ENCODE measurements at places on chromosomes 12 and 14.

DNA sequence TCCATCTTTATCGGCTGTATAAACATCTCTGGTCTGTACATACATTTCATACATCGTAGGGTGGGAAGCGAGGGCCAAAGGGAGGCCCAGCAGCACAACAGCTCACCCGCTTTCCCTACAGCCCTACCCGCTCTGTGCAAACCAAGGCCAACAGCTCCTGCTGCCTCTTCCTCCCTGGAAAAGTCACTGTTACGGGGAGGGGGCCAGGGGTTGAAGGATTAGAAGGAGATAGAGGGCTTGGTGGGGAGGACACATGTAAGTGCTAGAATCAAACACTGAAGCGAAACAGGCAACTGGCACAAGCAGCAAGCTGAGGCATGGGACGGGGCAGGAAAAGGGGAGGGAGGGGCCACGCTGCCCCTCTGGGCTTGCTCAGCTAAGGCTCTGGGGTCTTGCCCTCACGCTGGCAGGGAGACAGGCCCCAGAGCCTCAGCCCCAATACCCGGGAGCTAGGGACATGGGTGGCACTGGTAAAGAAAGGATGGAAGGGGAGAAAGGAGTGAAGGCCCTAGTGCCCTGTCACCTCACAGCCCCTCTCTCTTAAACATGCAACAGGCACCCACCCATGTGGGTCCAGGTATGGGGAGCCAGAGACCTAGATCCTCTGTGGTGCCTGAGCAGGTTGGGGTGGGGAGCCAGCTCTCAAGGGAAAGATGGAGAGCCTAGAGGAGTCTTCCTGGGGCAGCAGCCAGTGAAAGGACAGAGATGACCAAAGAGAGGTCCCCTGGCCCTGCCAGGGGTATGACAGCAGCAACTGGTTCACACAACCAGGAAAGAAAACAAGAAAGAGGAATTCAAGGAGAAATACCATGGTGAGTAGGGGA is 14.4 kb downstream of the SPRYD3 start:
- DNase-seq = peak; percentile 25

DNA sequence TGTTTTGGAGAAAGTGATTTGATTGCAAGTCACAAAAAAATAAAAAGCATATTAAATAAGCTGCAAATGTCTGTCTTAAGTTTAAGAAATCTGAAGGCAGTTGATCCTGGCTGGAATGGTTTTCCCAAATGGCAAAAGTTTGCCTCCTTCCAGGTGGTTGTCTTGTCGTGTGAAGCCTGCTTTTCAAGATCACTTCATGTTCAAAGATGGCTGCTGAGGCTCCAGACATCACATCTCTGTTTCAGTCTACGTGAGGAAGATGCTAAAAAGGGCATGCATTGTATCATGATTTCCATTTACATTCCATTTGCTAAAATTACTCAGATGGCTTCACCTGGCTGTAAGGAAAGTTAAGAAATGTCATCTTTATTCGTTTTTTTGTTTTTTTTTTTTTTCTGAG is 31.6 kb upstream of the HMGA2 start:
- DNase-seq = no peak

- no peak for DNase-seq
Measured at GRCh38 chr12:66149702-66150398, 19.3 kb upstream of the LLPH start.

DNA sequence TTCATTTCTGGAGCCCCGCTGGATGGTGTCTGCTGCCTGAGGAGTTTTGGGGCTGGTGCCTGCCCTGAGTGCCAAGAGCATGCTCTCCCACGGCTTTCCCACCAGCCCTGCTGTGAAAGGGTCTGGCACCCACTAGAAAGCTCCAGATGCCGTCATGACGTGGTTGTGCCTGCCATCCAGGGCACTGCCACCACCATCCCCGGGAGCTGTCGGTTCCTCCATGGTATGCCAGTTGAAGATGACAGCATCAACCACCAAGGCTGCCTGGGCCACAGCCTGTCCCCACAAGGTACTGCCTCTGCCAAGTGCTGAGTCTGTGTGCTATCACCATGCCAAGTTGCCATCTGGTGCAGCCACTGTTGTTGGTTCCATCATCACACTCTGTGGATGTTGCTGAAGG is 85.9 kb downstream of the TTC8 start:
- no peak for DNase-seq

- DNase-seq = peak; percentile 54
Measured at GRCh38 chr12:62435303-62436163, 31.1 kb upstream of the MON2 start.

- no peak for DNase-seq
Measured at GRCh38 chr14:45658226-45658916, 405.4 kb upstream of the MIS18BP1 start.

DNA sequence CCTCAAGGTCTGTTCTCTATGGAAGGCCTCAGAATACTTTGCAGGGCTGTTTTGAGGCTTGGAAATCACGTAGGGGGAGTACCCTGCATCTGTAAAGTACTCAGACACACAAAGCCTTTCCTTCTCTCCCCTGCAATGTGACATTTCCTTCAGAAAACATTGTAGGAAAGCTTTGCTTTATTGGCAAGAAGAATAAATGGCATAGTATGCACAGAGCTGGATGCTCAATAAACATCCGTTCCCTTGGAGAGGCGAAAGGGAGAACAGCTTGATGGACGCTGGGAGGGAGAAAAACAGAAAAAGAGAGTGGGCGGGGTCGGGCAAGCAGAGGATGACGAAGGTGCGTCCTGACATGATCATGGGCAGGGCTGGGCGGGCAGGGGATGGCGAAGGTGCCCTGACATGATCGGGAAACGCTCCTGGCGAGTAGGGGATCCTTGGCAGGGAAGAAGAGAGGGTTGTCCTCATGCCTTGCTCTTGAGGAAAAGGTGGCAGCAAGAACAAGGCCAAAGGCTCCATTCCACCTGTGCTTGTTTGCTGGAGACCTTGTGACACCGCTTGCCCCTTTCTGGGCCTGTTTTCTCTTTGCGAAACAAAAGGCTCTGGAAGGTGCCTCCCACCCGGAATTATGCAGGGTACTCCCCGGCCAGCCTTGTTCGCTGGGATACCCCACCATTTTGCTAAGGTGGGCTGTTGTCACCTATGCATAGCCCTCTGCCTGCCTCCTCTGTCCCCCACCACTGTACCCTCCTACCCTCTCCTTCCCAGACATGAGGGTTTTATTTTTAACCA is 21.1 kb downstream of the IRF2BPL start:
- DNase-seq = no peak

DNA sequence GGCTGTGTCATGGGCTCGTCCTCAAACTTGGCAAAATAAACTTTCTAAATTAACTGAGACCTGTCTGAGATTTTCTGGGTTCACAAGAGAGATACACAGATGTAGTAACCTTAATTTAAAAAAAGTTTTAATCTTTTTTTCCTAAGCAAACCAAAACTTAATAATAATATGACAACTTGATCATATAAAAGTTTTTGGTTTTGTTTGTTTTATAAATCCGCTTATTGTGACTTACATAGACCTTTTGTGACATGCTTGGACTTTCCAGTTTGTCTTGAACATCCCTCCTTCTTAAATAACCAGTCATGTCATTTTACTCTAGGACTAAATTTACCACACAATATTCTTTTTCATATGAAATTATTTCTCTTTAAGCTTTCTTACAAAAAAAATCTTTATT is 8.5 kb downstream of the RDH12 start:
- no peak for DNase-seq

- peak; percentile 47 for DNase-seq
Measured at GRCh38 chr14:59507063-59507751, 22.9 kb downstream of the JKAMP start.

DNA sequence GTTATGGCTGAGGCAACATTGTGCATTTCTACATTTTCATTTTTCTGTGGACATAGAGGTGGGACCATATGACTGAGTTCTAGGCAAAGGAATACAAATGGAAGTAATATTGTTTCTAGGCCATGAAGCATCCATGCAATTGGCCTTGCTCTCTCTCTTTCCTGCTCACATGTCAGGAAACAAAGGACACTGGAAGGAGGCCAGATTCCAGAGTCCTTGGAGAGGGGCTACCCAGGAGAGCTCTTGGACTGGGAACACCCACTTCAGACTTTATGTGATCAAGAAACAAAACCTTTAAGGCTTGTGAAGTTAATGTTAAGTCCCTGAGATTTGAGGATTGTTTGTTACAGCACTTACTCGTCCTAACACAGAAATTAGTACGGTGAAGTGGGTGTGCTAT is 32.8 kb downstream of the PDZRN4 start:
- DNase-seq = no peak

GRCh38 chr12:58732894-58733293 is 187.4 kb downstream of the LRIG3 start:
- DNase-seq = no peak

GRCh38 chr14:73757876-73758391 is 43.8 kb upstream of the PNMA1 start:
- no peak for DNase-seq

DNA sequence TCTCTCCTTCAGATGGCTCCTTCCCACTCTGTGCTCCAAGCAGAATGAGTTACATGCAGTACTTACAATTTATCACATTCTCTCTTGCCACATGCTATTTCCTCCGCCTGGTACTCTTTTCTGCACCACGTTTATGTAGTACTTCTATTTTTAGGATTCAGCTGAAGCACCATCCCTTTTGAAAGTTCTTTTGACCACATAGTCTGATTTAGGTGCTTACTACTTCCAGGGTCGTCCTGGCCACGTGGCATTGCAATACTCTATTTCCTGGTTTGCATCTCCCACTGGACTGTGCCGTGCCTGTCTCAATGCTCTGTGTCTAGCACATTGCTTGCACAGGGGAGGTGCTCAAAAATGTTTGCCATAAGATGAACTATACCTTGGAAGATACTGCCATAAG is 16.3 kb upstream of the TBC1D30 start:
- DNase-seq = no peak

- no peak for DNase-seq
Measured at GRCh38 chr12:99027461-99027860, 382.4 kb downstream of the APAF1 start.

GRCh38 chr12:48818831-48819590 is 715 bp downstream of the CACNB3 start:
- DNase-seq = peak; percentile 45

DNA sequence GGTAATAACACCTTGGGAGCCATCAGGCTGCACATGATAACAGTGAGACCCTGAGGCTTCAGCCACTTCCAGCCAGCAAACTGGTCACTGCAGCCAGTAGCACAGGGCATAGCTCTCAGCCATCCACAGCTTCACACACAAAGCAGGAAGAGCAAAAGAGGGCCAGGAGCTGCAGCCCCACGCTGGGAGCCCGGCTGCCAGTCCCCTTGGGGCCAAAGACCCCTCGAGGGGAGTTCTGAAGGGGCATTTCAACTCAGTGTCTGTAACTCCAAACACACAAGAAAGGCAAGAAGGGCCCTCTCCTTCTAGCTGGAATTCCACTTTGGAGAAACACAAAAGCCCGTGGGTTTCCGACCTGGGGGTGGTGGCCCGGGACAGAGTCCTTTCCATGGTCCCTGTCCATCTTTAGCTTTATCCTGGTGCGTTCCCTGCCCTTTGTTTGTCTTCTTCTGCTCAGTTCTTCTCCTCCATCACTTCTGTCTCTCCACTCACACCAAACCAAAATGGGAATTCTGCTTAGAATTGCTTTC is 151.8 kb upstream of the FKBP4 start:
- DNase-seq = no peak

- no peak for DNase-seq
Measured at GRCh38 chr14:55025948-55026347, 951 bp downstream of the WDHD1 start.

- peak; percentile 66 for DNase-seq
Measured at GRCh38 chr14:24334431-24335291, at the start of gene ADCY4. Gene ADCY4, minus strand, starts transcription at chr14:24335071. Its CDS starts 419 bp downstream, at chr14:24334652.

- no peak for DNase-seq
Measured at GRCh38 chr14:34538871-34539406, 562 bp downstream of the EAPP start.

DNA sequence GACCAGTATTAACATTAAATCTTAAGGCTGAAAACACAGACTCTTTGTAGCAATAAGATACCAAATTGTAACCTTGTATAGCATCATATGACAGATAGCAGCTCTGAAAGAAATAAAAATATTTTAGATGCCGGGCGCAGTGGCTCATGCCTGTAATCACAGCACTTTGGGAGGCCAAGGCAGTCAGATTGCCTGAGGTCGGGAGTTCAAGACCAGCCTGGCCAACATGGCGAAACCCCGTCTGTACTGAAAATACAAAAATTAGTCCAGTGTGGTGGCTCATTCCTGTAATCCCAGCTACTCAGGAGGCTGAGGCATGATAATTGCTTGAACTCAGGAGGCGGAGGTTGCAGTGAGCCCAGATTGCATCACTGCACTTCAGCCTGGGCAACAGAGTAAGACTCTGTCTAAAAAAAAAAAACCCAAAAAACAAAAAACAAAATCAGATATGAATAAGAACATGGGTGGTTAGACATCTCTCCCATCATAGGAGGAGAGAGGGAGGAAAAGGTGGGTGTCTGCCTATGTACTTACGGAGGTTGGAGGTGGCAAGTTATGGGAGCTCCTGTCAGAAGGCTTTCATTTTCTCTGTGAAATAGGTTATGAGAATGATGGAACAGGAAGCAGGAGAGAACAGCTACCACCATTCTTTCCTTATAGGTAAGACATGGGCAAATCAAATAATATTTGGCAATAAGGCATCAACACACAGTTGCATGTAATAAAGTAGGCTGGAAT is 7.6 kb upstream of the HEBP1 start:
- no peak for DNase-seq

DNA sequence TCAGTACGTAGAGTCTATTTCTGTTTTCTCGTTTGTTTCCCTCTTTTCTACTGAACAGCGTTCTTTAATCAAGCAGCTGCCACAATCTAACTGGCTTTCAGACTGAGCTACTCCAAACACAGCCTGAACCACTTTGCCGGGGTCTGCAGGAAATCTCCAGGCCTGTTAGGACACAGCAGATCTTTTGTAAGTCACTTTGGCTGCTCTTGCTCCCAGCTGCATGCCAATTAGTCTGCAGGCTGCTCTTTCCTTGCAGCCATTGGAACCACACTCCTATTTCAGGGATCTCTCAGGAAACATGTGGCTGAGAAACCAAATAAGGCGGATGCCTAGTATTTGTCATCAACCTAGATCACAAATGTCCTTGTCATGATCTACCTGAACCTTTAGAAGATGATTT is 73.6 kb downstream of the TMTC1 start:
- no peak for DNase-seq

DNA sequence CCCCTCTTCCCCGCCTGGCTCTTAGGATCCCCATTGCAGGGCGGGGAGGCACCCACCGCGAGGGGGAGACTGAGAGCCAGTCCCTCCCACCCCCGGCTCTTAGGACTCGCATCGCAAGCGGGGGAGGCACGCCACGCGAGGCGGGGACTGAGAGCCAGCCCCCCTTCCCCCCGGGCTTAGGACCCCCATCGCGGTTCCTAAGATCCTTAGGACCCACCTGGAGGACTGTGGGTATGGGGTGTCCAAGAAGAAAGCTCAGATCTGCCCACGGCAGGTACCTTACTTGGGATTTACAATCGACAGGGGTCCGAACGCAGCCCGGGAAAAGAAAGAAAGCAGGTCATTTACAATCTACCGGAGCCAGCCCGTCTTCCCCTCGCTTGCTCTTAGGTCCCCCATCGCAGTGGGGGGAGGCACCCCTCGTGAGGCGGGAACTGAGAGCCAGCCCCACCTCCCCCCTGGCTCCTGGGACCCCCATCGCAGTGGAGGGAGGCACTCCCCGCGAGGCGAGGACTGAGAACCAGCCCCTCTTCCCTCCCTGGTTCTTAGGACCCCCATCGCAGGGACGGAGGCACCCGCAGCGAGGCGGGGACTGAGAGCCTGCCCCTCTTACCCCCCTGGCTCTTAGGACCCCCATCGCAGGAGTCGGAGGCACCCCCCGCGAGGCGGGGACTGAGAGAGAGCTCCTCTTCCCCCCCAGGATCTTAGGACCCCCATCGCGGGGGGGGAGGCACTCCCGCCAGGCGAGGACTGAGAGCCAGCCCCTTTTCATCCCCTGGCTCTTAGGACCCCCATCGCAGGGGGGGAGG is 43.7 kb downstream of the DDX11 start:
- DNase-seq = peak; percentile 78

- no peak for DNase-seq
Measured at GRCh38 chr12:58419196-58419760, 477.9 kb downstream of the ATP23 start.

All from activated T-cell treated with anti-CD3 and anti-CD28 coated beads, Interleukin-2, amount 50 U/mL, for 24 hours (primary cell).